ENCODE measurements at places on chromosomes 12 and 14. TPM values are rescaled to one million over a fixed set of nuclear protein-coding genes. Genes with fewer than 3 reads are reported as not detected.

The FAM186B gene
- not detected for total RNA-seq

- DNase-seq, result no peak
- no peak overlapping the region for H3K27ac ChIP-seq
- no peaks in the 10 kb centered on the region for H3K27me3 ChIP-seq
- H3K4me1 ChIP-seq, result no peaks in the 10 kb centered on the region
- no peaks in the 10 kb centered on the region for H3K36me3 ChIP-seq
Observed at GRCh38 chr14:46404865-46405811, 246.4 kb downstream of the RPL10L start.

DNA sequence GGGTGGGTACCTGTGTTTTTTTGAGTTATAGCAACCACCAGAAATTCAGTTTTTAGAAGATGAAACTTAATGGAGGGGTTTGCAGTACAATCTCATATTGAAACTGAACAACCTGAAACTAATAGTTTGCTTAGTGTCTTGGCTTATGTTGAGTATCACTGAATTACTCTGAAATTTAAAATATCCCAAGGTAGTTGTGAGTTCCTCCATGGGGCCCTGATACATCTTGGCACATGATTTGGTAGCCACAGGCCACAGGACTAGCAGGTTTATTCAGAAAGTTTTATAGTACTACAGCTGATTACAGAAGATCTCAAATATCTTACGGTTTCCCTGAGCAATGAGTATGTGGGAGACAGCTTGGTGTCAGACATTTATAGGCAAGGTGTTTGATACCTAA lies 10.4 kb downstream of the PTGES3 start:
- no peaks in the 10 kb centered on the region for H3K27me3 ChIP-seq
- H3K36me3 ChIP-seq, result no peaks in the 10 kb centered on the region
- H3K4me1 ChIP-seq, result peaks cover 3% of the 10 kb centered on the region
- no peak overlapping the region for H3K4me3 ChIP-seq
- DNase-seq, result no peak

DNA sequence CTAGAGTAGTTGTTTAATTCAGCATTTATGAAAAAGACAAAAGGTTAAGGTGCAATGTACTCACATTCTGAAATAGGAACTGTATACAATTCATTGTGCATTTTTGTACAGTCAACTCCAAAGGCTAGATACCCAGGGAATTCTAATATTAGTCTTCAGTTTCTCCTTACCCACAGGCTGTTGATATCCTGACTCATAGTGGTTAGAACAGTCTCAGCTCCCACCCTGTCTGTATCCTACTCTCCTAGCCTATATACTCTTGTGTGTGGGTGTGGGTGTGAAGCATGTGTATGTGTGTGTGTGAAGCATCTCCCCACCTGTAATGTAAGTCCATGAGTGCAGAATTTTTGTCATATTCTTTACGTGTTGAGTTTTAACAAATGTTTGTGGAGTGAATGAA lies 229.5 kb downstream of the NAV3 start:
- no peaks in the 10 kb centered on the region for H3K4me1 ChIP-seq
- no peak overlapping the region for H3K4me3 ChIP-seq
- H3K27ac ChIP-seq, result no peak overlapping the region
- DNase-seq, result no peak
- no peaks in the 10 kb centered on the region for H3K36me3 ChIP-seq

The GPX2 gene
- 134 TPM for total RNA-seq

The PLEKHH1 gene
- total RNA-seq, result 68.5 TPM

The KCNC2 gene
- not detected for total RNA-seq

DNA sequence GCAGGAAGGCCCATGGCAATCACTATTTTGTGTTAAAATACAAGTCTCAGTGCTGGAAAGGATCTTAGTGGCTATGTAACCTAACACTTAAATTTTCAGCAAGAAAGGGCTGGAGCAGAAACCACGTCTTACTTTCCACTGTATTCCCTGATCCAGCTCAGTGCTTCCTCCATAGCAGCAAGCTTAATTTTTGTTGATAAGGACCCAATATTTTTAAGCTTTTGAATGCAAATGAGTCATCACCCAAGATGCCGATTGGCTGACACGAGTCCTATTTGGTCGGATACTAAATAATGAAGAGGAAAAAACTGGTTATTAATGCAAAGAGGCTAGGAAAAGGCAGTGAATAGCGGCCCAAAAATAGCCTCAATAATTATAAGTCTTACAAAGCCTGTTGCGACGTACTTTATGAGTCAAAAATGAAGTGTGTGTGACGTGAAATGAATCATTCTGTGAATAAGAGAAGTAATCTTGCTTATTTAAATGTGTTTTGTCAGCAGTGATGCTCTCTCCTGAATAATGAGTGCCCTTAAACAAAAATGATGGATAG lies 46.9 kb upstream of the IGF1 start:
- no peaks in the 10 kb centered on the region for H3K4me1 ChIP-seq
- no peak overlapping the region for H3K4me3 ChIP-seq
- no peaks in the 10 kb centered on the region for H3K36me3 ChIP-seq
- no peak for DNase-seq
- no peaks in the 10 kb centered on the region for H3K27me3 ChIP-seq

- DNase-seq, result no peak
- no peak overlapping the region for H3K4me3 ChIP-seq
- no peaks in the 10 kb centered on the region for H3K4me1 ChIP-seq
- no peak overlapping the region for H3K27ac ChIP-seq
Observed at GRCh38 chr14:51776102-51776894, 84.1 kb upstream of the GNG2 start.

GRCh38 chr14:60642270-60643140 lies 6.8 kb downstream of the SIX1 start:
- no peak for DNase-seq
- H3K27me3 ChIP-seq, result peaks cover 72% of the 10 kb centered on the region
- no peak overlapping the region for H3K27ac ChIP-seq
- H3K4me3 ChIP-seq, result no peak overlapping the region
- H3K4me1 ChIP-seq, result peaks cover 11% of the 10 kb centered on the region

- H3K4me3 ChIP-seq, result no peak overlapping the region
- no peaks in the 10 kb centered on the region for H3K36me3 ChIP-seq
- no peak for DNase-seq
- H3K4me1 ChIP-seq, result no peaks in the 10 kb centered on the region
- H3K27me3 ChIP-seq, result no peaks in the 10 kb centered on the region
Observed at GRCh38 chr12:62116986-62117385, 143.2 kb upstream of the USP15 start.

The CPNE8 gene
- 6.7 TPM for total RNA-seq

GRCh38 chr14:70955543-70956480 lies 48.6 kb downstream of the PCNX1 start:
- H3K4me3 ChIP-seq, result no peak overlapping the region
- H3K27ac ChIP-seq, result no peak overlapping the region

The VRTN gene
- total RNA-seq, result not detected

DNA sequence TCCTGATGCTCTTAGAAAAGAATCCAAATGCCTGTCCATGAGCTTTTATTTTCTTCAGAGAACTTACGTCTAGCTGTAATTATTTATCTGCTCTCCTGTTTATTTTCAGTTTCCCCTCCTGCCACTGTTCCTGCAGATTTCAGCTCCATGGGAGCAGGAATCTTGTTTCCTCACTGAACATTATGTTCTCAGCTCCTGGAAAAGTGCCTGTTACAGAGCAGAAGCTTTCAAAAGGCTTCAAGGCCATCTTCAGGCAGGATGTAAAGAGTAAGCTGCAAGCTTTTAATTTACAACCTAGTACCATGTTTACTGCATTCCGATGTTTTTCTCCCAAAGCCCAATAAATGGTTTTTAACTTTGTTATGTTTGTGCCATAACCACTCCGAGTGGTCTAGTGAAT lies 98.4 kb upstream of the BTG1 start:
- H3K27ac ChIP-seq, result peak overlapping the region; percentile 13
- H3K4me3 ChIP-seq, result no peak overlapping the region
- no peaks in the 10 kb centered on the region for H3K4me1 ChIP-seq
- no peak for DNase-seq

DNA sequence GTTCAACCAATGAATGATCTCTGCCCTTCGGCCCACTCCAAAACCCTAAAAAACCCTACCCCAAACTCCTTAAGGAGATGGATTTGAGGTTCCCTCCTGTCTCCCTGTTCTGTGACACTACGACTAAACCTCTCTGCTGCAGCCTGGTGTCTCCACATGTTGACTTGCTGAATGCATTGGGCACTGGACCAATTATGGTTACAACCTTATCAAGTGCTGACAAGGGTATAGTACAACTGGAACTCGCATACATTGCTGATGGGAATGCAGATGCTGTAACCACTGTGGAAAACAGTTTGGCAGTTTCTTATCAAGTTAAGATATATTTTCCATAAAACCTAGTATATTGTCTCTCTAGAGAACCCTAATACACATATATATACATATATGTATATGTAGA lies 6.3 kb upstream of the DICER1 start:
- no peaks in the 10 kb centered on the region for H3K36me3 ChIP-seq
- no peak for DNase-seq
- H3K4me1 ChIP-seq, result no peaks in the 10 kb centered on the region
- no peak overlapping the region for H3K4me3 ChIP-seq
- no peak overlapping the region for H3K27ac ChIP-seq

The RILPL2 gene
- total RNA-seq, result 9.9 TPM

The LRRC9 gene
- total RNA-seq, result 0.27 TPM

- DNase-seq, result no peak
- H3K36me3 ChIP-seq, result no peaks in the 10 kb centered on the region
- no peaks in the 10 kb centered on the region for H3K4me1 ChIP-seq
- no peaks in the 10 kb centered on the region for H3K27me3 ChIP-seq
- H3K4me3 ChIP-seq, result no peak overlapping the region
Observed at GRCh38 chr14:99015833-99016232, 256.2 kb downstream of the BCL11B start.

DNA sequence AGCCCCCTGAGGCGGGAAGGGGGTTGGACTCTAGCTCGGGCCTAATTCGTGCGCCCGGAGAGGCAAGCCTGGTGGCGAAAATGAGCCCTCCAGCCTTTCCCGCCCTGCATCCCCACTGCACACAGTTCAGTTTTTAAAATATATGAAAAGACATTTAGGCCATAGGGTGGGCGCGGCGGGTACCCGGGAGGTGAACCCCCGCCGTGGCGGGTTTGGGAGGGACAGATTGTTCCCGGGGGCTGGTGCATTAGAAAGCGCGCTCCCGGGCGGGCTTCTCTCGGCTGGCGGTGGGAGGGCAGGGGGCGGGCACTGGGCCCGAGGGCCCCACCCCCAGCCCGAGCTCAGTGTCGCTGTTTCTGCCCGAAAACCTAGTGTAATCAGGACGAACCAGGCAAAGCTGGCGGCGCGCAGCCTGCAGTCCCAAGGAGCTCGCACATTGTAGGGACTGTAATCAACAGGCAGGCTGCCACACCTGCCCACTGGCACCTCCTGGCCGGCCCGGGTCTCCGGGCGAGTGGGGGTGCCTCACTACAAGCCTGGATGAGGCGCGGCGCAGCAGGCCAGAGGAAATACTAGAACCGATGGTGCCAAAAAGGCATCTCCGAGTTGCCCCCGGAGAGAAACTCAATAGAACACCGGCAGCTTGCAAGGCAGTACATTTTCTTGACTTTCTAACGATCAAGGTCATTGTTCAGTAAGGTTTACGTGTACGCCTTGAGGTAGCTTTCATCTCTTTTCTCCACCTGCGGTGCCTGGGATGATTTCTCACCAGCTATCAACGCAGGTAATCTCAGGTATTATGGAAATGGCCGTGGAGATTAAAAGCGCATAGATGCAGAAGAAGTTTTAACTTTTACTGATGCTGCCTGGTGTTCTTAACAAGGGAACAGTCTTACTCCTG lies 764 bp upstream of the SPTB start:
- H3K27ac ChIP-seq, result no peak overlapping the region
- peak; percentile 50 for DNase-seq
- H3K4me1 ChIP-seq, result peaks cover 19% of the 10 kb centered on the region

All from Peyer's patch (tissue), 4 donors.